ENCODE measurements at places on chromosomes 1 and 21.

GRCh38 chr1:27886744-27887143 lies 14.4 kb downstream of the THEMIS2 start:
- DNase-seq = no peak

GRCh38 chr1:175600721-175601440 lies 142.5 kb downstream of the TNR start:
- no peak for DNase-seq

- DNase-seq = no peak
These were observed 1.5 kb downstream of the KIF1B start for GRCh38 chr1:10211805-10212410.

DNA sequence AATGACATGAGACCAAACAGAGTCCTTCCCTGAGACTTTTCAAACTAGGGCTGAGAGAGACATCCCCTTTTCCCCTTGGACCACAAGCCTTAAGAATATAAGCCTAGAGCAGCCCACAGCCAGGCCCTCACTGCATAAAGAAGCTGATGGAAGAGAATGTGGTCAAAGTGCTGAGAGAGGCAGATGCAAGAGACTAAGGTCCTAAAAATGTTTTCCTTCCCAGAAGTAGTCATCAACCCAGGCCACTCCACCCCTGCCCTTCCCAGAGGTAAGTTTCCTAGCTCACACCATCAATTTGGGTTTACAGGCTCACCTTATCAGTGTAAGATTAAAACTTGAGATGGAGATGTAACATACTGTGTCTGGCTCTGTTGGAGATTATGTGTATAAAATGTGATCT lies 58.2 kb downstream of the BCAR3 start:
- no peak for DNase-seq

DNA sequence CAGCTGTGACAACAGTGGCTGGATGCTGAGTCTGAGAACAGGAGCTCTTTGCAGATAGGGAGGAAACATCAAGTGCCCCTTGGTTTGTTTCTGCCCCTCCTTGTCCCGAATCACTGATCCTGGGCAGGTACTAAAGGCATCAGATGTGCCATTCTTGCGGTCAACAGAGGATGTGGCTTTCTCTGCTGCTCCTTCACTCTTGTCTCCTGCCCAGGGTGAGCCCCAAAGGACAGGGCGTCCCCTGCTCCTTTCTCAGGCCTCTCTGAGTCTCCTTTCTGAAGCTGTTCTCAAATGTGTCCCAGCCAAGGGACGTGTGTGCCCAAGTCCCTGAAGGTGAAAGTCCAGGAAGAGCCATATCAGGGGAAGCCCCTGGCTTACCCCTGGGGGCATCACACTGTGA lies 31.7 kb downstream of the SLC37A1 start:
- no peak for DNase-seq

DNA sequence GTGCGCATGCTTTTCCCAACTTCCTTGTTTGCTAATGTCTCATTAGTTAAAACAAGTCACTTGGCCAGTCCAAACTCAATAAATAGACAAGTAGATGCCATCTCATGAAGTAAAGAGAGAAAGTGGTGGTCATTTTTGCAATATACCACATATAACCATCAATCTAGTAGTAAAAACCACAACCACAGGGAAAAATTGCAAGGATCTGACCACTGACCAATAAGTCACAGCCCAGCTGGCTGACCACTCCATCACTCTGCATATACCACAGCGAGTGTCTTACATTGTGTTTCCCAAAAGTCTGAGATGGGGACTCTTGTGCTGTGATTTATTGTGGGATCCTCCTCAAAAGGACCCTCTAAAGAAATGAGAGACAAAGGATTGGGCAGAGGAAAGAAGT lies 76.0 kb downstream of the FH start:
- DNase-seq = no peak

GRCh38 chr1:161069731-161070270 lies at the start of gene ARHGAP30:
ARHGAP30 (minus strand) TSS chr1:161069891; CDS start chr1:161069624, 267 bp downstream.
- DNase-seq = no peak

GRCh38 chr1:70038025-70038424 lies 167.4 kb downstream of the LRRC40 start:
- no peak for DNase-seq

GRCh38 chr1:53619367-53620060 lies 119.5 kb downstream of the GLIS1 start:
- no peak for DNase-seq

DNA sequence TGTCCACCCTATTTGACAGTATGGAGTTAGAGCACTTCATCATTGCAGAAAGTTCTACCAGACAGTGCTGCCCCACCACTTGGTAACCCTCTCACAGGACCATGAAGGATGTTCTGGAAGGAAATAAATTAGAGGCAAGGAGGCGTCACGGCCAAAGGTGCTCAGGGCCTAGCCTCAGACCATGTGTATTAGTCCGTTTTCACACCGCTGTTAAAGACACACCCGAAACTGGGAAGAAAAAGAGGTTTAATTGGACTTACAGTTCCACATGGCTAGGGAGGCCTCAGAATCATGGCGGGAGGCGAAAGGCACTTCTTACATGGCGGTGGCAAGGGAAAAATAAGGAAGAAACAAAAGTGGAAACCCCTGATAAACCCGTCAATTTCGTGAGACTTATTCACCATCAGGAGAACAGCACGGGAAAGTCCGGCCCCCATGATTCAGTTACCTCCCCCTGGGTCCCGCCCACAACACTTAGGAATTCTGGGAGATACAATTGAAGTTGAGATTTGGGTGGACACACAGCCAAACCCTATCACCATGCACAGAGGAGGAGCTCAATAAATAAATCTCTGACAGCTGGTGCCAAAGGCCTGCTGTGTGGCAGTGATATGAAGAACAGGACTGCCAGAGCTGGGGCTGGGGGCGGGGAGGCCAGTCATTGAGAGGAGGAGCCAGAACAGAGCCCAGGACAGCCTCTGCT lies 75.8 kb downstream of the FHAD1 start:
- no peak for DNase-seq

DNA sequence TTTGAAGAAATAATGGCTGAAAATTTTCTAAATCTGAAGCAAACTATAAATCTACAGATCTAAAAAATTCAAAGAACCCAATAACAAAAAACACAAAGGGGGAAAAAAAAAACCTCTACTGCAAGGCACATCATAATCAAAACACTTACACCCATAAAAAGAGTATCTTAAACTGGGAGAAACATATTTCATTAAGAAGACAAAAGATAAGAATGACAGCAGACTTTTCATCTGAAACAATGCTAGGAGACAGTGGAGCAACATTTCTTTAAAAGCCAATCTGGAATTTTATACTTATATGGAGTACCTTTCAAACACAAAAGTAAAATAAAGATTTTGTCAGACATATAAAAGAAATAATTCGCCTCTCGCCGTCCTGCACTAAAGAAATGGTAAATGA lies 49.1 kb downstream of the COP1 start:
- no peak for DNase-seq

DNA sequence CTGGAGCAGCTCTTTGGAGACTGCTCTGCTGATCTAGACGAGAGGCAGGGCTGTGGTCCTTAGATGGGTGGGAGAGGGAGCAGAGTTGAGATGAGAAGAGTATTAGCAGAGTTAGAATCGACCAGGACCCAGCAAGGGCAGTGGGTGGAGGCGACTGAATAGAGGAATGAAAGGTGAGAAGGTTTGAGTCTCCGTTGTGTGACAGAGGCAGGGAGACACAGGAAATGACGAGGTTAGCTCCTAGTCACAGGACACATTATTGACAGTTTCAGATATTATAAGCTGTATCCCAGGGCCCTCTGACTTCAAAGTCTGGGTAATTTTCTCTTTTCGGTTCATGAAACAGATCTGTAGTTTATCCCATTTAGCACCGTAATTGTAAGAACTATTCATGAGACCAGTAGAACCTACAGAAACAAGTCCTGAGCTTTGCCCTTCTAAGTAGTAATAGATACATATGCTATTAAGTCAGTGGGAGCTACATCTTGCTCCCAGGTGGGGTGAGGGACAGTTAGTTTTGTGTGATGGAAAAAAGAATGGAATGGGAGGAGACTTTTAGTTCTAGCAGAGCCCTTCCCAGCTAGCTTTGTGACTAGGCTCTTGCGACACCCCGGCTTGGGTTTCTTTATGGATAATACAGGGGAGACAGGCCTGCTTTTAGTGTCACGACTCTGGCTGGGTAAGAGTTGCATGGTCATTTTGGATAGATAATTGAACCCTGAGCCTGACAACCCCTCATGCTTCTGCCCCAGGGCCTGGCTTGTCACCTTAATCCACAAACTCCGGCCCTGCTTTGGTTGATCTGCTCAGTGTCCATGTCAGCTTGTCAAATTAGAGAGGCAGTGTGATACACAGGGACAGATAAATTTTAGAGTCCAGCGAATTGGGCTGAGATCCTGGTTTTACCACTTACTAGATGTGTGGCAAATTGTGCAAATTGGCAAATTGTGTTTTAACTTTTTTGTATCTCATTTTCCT lies 70.2 kb downstream of the UCK2 start:
- DNase-seq = no peak

DNA sequence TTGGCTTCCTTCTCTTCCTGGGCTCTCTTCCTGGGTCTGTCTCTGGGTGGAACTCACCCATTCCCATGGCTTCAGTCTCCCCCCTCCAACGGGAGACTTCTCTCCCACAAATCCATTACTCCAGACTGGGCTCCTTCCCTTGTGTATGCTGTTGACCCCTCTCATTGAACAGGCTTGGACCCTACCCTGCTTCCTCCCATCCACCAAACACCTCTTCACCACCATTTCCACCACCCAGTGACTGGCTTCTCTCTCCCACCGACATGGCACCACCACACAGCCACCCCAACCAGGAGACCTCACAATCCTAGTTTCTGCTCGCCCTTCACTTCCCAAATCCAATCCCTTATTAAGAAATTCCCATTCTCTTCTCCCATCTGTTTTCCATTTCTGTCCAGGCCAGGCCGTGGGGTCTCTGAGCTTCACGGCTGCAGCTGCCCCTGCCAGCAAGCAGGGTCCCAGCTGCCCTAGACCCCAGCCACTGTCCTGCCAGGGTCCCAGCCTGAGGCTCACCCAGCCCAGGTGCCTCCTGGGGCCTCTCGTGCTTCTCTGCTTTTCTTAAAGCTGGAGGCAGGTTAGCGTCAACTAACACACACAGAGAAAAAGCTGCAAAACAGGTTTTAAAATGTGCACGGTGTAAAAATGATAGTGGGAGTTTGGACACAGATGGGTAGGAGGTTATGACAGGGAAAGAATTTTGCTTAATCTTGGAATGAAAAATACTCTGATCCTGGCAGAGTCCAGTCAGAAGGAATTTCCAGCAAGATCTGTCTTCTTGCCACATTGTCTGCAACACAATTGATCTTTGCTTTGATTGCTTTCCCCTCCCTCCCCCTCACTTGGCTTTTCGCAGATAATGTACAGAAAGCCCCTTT lies 383.8 kb upstream of the VAMP3 start:
- DNase-seq = no peak

GRCh38 chr1:27388337-27389005 lies 4.0 kb upstream of the GPR3 start:
- DNase-seq = no peak

DNA sequence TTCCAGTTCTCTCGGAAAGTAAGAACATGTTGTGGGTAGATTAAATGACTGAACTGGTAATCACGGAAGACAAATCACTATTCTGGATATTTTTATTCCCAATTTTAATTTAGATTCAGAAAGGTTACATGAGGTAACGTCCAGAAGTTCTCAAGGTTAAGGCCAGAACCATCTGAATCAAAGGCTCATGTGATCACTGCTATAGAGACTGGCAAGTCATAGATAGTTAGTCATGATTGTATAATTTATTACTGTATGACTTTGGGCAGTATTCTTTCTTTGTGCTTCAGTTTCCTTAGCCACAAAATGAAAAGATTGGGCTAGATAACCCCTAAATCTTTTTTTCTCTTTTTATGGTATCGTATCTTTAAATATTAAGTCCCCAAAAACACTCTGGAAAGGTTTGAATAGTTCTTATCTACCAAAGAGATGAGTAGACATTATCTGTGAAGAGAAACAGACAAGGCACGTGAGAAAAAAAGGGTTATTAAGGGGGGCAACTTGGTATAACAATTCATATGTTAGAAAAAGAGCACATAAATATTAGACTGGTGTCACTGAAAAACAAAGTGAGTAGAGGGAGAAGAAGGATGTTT lies 241.0 kb downstream of the PTPRC start:
- DNase-seq = no peak

- DNase-seq = no peak
These were observed 8.6 kb upstream of the LRRC8B start for GRCh38 chr1:89516055-89516454.

GRCh38 chr1:43435146-43436145 lies 18.3 kb downstream of the HYI start:
- DNase-seq = no peak

DNA sequence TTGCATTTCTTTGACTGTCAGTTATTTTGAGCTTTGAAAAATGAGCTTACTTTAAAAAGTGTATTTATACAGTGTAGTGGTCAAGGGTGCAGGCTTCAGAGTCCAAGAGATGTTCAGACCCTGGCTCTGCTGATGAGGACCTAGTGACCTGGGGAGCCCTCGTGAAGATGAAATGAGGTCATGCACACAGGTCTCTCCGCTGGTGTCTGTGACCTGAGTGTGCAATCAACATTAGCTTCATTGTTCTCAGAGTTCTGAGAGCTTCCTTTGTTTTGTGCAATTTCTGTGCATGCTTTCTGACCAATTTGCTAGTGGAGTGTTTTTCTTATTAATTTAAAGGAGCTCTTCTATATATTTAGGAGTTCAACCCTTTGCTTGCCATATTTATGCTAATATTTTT lies 71.3 kb downstream of the RIPK4 start:
- no peak for DNase-seq

GRCh38 chr1:207331354-207332313 lies 10.2 kb downstream of the CD55 start:
- no peak for DNase-seq

DNA sequence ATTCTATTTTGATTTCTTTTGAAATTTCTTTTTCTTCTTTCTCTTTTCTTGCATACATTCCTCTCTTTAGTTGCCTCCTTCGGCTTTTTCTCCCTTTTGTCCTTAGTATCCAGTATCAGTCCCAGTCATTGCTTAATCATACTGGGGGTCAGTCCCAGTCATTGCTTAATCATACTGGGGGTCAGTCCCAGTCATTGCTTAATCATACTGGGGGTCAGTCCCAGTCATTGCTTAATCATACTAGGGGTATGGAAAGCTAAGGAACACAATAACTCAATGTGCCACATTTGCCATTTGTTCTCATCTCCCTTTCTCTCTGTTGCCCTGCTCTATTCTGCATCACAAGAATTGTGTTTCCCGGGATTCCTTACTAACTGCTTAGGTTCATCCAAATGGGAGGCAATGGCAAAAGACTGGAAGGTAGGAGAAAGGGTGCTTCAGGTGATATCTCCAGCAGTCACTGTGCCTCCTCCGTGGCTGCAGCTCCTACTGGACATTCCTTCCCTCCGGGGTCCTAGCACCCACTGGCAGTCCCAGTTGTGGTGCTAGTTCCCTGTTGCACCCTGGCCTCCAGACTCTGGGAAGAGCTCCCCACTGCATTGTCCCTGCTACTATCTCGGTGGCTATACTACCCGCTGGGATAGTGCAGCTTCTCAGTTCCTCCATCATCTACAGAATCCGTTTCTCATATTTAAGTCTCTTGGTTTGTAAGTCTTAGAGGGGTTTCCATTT lies 32.6 kb upstream of the LAMC1 start:
- no peak for DNase-seq
